ENCODE measurements at places on chromosomes 12 and 14. TPM values are rescaled to one million over a fixed set of nuclear protein-coding genes. Genes with fewer than 3 reads are reported as not detected.

PELI2 gene
- total RNA-seq: 1.0 TPM

CACNA1C gene
- total RNA-seq: 0.09 TPM

ACADS gene
- 11.0 TPM for total RNA-seq

OR10G2 gene
- total RNA-seq: not detected

PKP2 gene
- total RNA-seq: 3.6 TPM

INSM2 gene
- not detected for total RNA-seq

Measured in A549 treated with ZK216348 at 1 μM for 4 hours (cell line).